NCI-H1048 (cell line): ENCODE measurements at places on chromosomes 13 and 19.

- no peak for DNase-seq
These were observed 852 bp downstream of the SCEL start for GRCh38 chr13:77536358-77536757.

DNA sequence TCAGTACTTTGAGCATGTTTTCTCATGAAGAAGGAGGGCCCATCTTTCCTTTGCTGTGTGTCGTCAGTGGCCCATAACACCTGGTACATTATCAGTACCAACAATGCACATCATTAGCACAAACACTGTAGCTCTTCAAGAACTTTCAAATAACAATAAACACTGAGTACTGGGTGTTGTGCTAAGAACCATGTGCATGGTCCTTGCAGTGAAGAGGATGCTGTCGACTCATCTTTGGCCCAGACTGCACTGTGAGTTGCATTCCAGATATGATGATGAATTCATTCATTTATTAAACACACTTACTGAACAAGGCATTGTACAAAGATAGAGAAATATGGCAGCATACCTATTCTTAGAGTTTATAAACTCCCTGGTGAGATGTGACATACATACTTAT lies 55.8 kb downstream of the FLT3 start:
- DNase-seq, result no peak

- no peak for DNase-seq
These were observed 58.6 kb upstream of the WASF3 start for GRCh38 chr13:26498656-26499601.

GRCh38 chr19:1169411-1169791 lies 4.7 kb downstream of the SBNO2 start:
- no peak for DNase-seq

GRCh38 chr13:85367887-85368286 lies 431.3 kb downstream of the SLITRK6 start:
- no peak for DNase-seq

DNA sequence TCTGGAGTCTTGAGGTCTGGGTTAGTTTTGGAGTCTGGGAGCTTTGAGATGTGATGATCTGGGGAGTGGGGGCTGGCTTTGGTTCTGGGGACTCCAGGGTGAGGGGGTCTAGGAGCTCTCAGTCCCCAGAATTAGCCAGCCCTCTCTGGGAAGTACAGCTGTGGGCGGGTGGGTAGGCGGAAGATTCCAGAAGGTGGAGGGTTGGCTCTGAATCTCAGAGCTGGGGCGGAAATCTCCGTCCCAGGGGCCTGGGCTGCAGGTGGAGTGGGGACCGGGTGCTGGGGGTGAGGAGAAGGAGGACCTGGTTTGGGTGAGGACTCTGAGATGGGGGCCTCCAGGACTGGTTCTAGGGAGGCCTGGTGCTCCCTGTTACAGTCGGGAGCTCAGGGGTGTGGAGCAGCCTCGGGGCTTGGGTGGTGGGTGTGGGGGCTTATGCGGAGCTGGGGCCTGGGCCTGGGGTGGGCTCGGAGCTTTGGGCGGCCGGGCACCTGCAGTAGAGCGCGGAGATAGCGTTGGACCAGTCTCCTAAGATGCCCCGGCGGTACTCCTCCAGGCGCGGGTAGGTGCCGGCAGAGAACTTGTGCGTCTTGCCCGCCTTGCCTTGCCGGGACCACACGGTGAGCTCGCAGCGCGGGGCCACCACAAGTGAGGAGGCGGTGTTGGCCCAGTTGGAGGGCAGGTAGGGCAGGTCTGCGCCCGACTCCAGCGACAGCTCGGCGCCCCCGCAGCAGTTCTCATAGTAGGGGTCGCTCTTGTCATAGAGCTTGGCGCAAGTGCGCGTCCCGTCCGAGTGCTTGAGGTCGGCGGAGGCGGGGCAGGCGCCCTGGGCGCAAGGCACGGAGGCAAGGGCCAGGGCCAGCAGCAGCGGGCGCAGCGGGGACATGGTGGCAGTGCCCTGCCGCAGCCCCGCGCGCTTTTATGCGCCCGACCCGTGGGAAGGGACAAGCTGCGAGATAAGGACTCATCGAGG lies at the start of gene SYCN:
Gene SYCN, minus strand, starts transcription at position 892 of the 970 bp plus-strand sequence. Its CDS starts 9 bp downstream, at position 883.
- DNase-seq, result no peak

GRCh38 chr13:22929381-22930126 lies 251.2 kb upstream of the SGCG start:
- no peak for DNase-seq

DNA sequence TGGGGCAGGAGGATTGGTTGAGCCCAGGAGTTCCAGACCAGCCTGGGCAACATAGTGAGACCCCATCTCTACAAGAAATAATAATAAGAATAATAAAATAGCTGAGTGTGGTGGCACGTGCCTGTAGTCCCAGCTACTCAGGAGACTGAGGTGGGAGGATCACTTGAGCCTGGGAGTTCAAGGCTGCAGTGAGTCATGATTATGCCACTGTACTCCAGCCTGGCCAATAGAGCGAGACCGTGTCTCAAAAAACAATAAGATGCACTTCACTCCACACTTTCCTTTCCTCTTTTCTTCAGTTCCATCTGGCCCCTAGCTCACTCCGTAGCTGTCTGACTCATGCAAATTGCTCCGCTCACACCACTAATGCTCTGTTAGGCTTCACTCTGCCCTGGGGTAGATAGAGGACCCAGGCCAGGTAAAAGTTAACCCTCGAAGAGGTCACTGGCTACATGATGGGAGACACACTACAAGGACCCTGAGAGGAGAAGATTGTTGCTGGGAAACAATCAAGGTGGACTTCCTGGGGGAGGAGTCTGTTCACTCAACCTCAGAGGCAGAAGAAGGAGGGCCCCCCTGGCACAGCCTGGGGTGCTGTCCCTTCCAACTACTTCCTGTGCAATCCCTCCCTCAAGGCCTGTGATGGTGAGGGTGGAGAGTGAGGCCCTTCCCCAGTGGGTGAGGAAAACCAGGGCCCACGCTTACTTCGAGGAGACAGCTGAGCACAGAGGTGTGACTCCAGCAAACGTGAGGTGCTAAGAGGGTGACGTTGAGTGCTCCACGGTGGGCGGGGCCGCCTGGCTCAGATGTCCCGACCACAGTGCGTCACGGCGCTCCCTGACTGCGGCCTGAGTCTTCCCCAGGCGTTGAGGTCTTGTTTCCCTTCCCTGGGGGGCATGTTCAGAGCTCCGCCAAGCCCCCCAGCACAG lies 8.8 kb upstream of the TNFSF9 start:
- DNase-seq, result no peak

DNA sequence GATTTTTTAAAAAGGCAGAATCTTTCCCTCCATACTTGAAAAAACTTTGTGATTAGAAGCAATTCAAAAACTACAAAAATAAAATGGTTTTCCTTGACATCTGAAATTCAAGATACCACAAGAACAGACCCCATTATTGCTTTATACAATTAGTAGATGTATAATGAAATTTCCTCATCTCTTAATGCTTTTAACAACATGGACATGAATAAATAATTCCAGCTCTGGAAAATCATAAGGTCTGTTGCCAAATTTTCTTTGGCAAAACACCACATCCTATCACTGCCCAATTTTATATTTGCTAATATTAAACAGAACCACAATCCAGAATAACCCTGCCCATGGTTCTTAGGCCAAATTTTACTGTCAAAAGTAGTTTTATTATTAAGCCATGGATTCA lies 1543.6 kb upstream of the MIR17HG start:
- no peak for DNase-seq

- no peak for DNase-seq
These were observed 90.9 kb upstream of the TRPC4 start for GRCh38 chr13:37960427-37960826.

GRCh38 chr13:56335775-56336174 lies 804.9 kb upstream of the PRR20A start:
- DNase-seq, result no peak

- DNase-seq, result no peak
These were observed 81.0 kb upstream of the STARD13 start for GRCh38 chr13:33366469-33367062.
